Naive thymus-derived CD4-positive, alpha-beta T cell (primary cell): ENCODE measurements at places on chromosomes 4 and X. TPM values are rescaled to one million over a fixed set of nuclear protein-coding genes. Genes with fewer than 3 reads are reported as not detected.

Gene SPIN4
- total RNA-seq = 3.5 TPM

- H3K4me3 ChIP-seq = no peak overlapping the region
- no peaks in the 10 kb centered on the region for H3K4me1 ChIP-seq
- H3K27ac ChIP-seq = no peak overlapping the region
Measured at GRCh38 chr4:153257151-153257620, 52.9 kb downstream of the TRIM2 start.

GRCh38 chr4:169348541-169348940 is 77.8 kb upstream of the SH3RF1 start:
- no peaks in the 10 kb centered on the region for H3K36me3 ChIP-seq
- no peaks in the 10 kb centered on the region for H3K4me1 ChIP-seq
- H3K4me3 ChIP-seq = no peak overlapping the region
- no peak overlapping the region for H3K27ac ChIP-seq
- no peak for DNase-seq

GRCh38 chr4:37537484-37537883 is 148.7 kb downstream of the RELL1 start:
- no peaks in the 10 kb centered on the region for H3K4me1 ChIP-seq
- no peak for DNase-seq
- no peaks in the 10 kb centered on the region for H3K27me3 ChIP-seq
- H3K4me3 ChIP-seq = no peak overlapping the region

Gene C1QTNF7
- not detected for total RNA-seq

Gene UGT2B15
- not detected for total RNA-seq

DNA sequence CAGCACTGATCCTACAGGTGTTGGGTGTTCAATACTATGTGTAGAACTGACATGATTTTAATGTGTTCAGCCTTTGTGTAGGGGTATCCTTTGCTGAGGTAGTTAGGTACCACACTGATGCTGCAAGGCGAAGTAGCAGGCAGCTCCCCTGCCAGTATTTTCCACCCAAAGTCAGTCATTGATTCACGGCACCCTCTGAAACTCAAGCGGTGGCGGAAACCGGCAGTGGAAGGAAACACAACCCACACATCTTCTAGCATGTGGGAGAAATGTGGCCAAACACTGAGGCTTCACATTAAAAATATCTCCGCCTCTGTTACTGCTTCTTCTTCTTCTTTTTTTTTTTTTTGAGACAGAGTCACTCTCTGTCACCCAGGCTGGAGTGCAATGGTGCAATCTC is 126.3 kb downstream of the AASDH start:
- H3K4me1 ChIP-seq = no peaks in the 10 kb centered on the region
- H3K27me3 ChIP-seq = no peaks in the 10 kb centered on the region
- no peak overlapping the region for H3K27ac ChIP-seq
- no peaks in the 10 kb centered on the region for H3K36me3 ChIP-seq
- no peak for DNase-seq

- no peak overlapping the region for H3K27ac ChIP-seq
- no peaks in the 10 kb centered on the region for H3K4me1 ChIP-seq
- H3K27me3 ChIP-seq = no peaks in the 10 kb centered on the region
- no peak overlapping the region for H3K4me3 ChIP-seq
- no peaks in the 10 kb centered on the region for H3K36me3 ChIP-seq
- no peak for DNase-seq
Measured at GRCh38 chr4:156085100-156085499, 131.4 kb upstream of the CTSO start.

Gene NXF2B
- total RNA-seq = not detected in 2 replicates

Gene GRIA2
- total RNA-seq = not detected

DNA sequence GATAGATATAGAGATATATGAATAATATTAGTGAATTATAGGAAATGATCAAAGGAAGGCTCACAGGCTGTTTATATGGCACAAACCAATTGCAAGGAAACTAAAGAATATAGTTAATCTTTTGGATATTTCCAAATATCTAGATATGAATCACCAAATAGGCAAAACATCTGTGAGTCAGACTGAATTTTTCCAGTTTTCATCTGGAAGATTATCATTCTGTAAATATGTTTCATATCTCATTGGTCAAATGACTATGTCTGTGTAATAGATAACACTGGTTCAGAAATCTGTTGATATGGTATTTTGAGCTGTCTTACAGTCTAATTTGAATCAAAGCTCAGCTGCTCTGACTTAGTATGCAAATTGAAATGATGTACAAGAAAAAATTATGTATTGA is 303.6 kb downstream of the FAM133A start:
- H3K4me3 ChIP-seq = no peak overlapping the region
- no peak for DNase-seq
- H3K27ac ChIP-seq = no peak overlapping the region
- no peaks in the 10 kb centered on the region for H3K4me1 ChIP-seq
- no peaks in the 10 kb centered on the region for H3K27me3 ChIP-seq
- H3K36me3 ChIP-seq = no peaks in the 10 kb centered on the region

DNA sequence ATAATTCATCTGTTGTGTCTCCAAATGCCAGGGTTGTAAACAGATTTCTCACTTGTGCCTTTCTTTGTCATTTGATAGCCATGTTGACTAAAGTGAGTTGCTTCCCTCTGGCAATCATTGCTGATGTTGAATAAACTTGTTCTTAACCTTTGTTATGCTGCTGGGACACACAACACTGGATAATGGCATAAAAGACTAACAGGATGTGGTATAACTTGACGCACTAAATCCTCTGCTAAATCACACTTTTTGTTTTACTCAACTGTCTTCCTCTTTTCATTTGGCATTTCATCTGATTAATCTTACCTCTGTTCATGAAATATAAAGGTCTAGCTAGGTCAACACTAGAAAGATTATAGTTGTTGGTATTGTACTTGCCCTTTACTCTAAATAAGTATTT is 17.6 kb upstream of the CXCL5 start:
- peak; percentile 27 for DNase-seq
- no peaks in the 10 kb centered on the region for H3K4me1 ChIP-seq
- H3K27ac ChIP-seq = no peak overlapping the region
- H3K27me3 ChIP-seq = no peaks in the 10 kb centered on the region
- H3K4me3 ChIP-seq = no peak overlapping the region
